ENCODE measurements at places on chromosomes 12 and 14. TPM values are rescaled to one million over a fixed set of nuclear protein-coding genes. Genes with fewer than 3 reads are reported as not detected.

KRT2 gene
- not detected for total RNA-seq

POU6F1 gene
- 11.3 TPM for total RNA-seq

SHMT2 gene
- total RNA-seq = 20.2 TPM

FAM222A gene
- 3.2 TPM for total RNA-seq

DNAH10 gene
- total RNA-seq = 23.8 TPM
